IMR-90 (cell line): ENCODE measurements at places on chromosomes 16 and 17.

- peak; percentile 93 for DNase-seq
Observed at GRCh38 chr16:75251280-75252048, at the start of gene BCAR1. BCAR1 (minus strand) TSS chr16:75251624; CDS start chr16:75251482, 142 bp downstream.

DNA sequence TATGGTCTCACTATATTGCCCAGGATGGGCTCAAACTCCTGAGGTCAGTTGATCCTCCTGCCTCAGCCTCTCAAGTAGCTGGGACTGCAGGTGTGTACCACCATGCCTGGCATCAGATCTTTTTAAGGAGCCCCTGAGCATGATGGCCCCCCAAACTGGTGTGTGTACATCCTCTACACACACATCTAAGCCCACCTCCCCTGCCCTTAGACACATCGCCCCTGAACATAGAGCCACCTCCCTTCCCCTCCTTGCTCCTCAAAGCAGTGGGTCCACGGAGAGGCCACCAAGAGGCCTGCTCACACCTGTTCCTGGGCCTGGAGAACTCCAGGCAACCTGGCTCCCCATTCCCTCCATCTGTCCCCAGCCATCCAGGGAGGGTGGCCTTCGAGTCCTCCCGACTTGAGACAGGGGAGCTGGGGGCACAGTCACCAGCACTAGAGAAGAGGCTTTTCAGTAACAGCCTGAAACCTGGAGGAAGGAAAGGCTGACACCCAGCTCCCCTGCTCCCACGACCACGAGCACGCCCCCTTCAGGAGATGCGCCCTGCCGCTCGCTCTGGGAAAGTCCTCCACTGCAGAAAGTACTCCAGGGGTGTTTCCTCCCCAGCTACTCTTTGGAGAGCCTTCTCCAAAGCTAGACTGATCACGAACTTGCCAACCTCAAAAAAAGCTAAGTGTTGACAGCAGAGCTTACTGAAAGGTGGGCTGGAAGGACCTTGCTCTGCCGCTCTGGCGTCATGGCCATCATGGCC is 12.6 kb upstream of the PRR29 start:
- DNase-seq: no peak

DNA sequence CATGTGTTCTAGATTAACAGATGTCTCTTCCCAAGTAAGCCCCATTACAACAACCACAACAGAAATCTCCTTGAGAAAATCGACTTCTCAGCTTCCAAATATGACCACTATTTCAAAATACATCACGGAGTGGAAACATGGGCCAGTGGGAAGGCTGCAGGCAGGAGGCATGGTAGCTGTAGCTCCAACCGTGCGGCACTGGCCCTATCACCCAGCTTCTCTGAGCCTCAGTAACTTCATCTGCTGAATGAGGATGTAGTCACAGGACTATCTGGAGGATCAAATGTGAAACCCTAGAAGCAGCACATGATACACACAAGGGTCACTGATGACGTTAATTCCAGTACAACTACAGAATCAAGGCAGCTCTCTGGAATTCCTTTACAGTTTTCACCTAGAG is 112.2 kb downstream of the VPS53 start:
- DNase-seq: peak; percentile 62

- no peak for DNase-seq
Observed at GRCh38 chr16:77324729-77325128, 110.1 kb downstream of the ADAMTS18 start.

GRCh38 chr16:57732037-57732436 is 3.5 kb upstream of the KATNB1 start:
- DNase-seq: peak; percentile 25

- DNase-seq: no peak
Observed at GRCh38 chr17:19725486-19725885, 9.1 kb upstream of the SLC47A2 start.

GRCh38 chr17:70099294-70099693 is 24.3 kb downstream of the KCNJ16 start:
- no peak for DNase-seq

DNA sequence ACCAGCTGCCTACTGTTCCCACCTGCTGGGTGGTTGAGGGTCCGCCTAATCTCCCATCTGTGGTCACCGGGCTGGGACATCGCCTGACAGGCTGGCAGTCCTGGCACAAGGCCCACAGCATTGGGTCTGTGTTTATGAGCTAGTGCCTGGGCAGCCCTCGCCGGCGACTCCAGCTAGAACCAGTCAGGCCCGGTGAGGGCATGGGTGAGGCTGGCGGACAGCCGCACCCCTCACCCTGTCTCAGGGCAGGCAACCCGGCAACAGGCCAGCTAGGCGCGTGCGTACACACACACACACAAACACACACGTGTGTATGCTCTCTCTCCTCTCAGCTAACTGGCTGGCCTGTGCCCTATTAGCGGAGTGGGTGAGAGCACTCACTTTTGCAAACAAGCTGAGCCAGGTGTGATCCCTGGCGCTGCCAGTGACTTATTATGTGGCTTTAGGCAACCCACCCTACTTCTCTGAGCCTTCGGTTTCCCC is 10.4 kb downstream of the HSD11B2 start:
- DNase-seq: no peak
